ENCODE measurements at places on chromosomes 3 and 15.
A peak's percentile ranks its signal among the peaks of the same experiment; 100 is the strongest.

GRCh38 chr3:98038286-98038685 lies 3.2 kb upstream of the GABRR3 start:
- no peak for DNase-seq

- no peak for DNase-seq
These were observed 2.2 kb downstream of the CAND2 start for GRCh38 chr3:12798559-12799179.

- DNase-seq: no peak
These were observed 432.2 kb downstream of the TUSC7 start for GRCh38 chr3:117141812-117142211.

DNA sequence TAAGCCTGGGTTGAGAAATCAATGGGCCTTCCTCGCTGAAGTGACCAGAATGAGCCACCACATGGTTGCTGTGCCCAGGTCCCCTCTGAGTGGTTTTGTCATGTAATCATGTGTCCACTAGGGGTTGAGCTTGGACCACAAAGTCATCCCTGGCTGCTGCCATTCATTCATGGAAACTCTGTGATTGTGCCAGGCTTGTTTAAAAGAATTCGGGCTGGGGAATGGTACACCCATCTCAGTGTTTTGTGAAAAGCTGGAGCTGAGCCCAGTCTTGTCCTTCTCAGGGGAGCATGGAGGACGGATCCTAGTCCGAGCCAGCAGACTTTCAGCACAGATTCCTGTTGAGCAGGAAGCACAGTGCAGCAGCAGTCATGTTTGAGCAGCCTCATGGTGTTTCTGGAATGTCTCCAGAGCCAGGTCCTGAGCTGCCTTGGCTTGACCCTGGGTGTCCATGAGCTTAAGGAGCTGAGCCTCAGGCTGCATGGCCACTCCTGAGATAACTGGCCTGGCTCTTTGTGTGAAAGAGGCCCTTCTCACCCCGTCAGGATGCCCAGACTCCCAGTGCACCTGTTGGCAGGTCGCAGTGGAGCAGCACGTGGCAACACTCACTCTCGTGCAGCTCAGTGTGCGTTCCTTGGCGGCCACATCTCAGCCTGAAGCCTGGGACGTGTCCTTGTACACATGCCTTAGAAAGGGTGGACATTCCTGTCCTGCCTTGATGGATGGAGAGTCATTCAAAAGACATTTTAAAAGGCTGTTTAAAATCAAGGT lies 260.3 kb upstream of the TPM1 start:
- DNase-seq: peak; percentile 7

- DNase-seq: no peak
These were observed 1.0 kb downstream of the PIGZ start for GRCh38 chr3:196967412-196968232.

- peak; percentile 9 for DNase-seq
These were observed 218.4 kb upstream of the MLF1 start for GRCh38 chr3:158352551-158352950.

DNA sequence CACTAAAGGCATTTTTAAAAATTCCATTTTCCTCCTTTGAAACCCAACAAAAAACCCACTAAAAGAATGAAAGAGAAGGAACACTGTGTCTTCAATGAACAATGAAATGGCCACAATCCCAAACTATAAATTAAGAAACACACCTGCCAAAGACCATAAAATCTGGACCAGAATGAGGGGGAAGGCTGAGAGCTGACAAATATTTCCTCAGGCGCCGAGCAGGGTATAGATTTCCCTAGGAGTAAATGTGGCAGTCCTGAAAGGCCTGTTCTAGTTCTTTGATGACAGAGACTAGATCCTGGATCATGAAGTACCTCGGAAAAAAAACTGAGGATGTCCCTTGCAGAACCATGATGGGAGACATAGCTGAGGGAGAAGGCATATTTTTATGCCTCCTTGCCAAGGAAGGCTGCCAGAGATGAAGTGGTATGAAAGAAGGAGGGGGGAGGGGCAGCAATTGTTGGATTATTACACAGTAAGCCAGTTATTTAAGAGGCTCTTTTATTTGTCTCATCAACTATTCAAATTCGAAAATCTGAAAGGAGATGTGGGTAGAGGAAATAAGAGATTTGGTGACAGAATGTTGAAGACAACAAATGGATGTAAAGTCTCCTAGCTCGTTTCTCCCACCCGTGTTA lies 275.3 kb upstream of the GOLGA6L4 start:
- no peak for DNase-seq

GRCh38 chr3:117165601-117166051 lies 456.0 kb downstream of the TUSC7 start:
- DNase-seq: no peak

DNA sequence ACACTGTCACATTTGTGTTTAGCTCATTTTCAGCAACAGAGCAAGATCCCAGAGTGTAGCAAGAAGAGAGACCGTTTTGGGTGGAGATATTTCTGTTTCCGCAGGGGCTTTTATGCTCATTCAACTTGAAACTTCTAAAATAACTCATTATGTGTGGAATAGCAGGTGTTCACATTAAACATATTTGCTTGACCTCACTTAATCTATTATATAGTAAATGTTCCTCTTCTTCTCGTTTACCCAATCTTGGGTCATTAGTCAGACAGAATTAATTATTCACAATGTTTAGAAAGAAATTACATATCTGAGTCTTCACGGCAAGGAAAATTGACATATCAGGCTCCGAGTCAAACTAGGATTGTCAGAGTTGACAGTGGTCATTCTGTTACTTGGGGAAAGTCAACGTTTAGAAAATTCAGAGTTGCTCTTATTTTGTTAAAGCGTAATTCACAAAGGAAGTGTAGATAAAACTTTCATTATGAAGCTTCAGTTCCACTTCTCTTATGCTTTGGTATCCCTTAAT lies 222.9 kb downstream of the TPRG1 start:
- no peak for DNase-seq

GRCh38 chr3:119880966-119881365 lies 99.1 kb downstream of the NR1I2 start:
- no peak for DNase-seq

DNA sequence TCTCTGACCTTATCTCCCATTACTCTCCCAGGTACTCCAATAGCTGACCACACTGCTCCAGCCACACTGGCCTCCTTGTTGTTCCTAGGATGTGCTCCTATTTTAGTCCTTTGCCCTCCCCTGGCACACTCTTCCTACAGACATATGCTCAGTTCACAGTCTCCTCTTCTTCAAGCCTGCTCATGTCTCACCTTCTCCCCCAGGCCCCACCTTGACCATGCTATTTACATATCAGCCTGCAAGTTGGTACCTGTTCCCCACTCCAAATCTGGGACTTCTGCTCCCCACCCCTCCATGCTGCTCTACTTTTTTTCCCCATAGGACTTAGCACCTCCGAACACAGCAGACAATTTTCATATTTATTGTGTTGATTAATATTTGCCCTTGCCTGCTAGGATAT lies 84.9 kb upstream of the BCL6 start:
- DNase-seq: no peak

DNA sequence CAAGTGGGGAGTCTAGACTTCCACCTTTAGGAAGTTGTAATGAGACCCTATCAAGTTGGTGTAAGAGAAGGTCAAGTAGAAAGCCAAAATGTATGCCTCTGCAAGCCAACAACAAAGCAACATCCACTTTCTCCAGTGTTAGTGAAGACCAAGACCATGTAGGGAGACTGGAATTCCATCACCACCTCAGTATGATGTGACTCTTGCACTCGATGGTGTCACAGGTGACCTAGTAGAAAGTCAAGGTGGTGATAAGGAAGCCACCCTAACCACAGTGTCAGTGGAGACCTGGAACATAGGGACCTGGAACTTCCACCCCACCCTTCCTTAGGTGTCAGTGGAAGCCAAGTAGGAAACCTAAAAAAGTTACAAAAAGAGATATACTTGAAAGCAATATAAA lies 278.1 kb upstream of the KCNMB2 start:
- DNase-seq: no peak

DNA sequence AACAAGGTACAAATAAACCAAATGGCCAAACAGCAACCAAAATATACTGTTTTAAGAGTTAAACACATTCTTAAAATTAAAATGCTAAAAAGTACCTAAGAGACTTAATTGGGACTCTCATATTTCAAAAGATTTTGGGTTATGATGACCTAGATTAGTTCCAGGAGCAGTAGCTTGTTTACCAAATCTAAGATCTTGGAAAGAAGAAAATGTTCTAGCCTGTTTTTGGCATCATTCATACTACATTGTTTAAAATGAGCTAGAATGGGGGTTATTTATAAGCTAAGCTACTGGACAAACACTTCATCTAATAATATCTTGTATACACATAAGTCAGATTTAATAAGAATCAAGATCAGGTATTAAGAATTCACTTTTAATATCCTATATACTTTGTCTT lies 22.8 kb downstream of the ATOSA start:
- DNase-seq: no peak

- DNase-seq: no peak
These were observed 170.5 kb downstream of the KCNAB1 start for GRCh38 chr3:156290924-156291271.

DNA sequence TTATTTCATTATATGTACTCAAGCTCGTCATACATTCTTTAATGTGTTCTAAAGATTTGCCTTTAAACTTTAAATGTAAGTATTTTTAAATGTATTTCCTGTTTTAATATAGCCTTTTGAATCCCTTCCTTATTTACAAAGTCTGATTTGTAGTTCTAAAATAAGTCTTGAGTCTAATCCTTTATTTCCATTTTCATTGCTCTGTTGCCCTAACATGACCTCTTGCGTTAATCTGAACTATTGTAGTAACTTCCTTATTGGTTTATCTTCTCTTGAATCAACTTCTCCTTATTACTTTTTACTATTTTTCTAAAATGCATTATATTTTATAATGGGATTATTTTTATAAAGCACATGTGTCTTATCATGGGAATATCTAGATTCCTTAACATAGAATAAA lies 24.0 kb downstream of the KNL1 start:
- no peak for DNase-seq

- DNase-seq: no peak
These were observed 90.0 kb upstream of the ICE2 start for GRCh38 chr15:60568914-60569391.

- DNase-seq: no peak
These were observed 368.7 kb upstream of the ARHGEF26 start for GRCh38 chr3:153752405-153753027.

- DNase-seq: no peak
These were observed 17.6 kb upstream of the CEP152 start for GRCh38 chr15:48828471-48828870.

DNA sequence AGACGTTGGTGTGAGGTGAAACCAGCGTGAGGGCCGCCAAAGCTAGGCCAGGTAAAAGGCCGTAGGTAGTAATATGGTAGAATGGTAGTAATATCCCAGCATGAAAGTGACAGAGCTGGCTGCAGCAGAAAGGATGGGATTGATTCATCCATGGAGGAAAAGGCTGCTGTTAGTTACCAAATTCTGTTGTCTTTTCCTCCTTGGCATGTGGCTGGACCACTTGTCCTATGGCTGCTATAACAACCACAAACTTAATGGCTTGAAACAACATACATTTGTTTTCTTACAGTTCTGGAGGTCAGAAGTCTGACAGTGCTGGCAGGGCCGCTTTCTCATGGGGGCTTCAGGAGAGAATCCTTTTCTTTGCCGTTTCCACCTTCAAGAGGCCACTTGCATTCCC lies 47.8 kb upstream of the CHST2 start:
- no peak for DNase-seq

DNA sequence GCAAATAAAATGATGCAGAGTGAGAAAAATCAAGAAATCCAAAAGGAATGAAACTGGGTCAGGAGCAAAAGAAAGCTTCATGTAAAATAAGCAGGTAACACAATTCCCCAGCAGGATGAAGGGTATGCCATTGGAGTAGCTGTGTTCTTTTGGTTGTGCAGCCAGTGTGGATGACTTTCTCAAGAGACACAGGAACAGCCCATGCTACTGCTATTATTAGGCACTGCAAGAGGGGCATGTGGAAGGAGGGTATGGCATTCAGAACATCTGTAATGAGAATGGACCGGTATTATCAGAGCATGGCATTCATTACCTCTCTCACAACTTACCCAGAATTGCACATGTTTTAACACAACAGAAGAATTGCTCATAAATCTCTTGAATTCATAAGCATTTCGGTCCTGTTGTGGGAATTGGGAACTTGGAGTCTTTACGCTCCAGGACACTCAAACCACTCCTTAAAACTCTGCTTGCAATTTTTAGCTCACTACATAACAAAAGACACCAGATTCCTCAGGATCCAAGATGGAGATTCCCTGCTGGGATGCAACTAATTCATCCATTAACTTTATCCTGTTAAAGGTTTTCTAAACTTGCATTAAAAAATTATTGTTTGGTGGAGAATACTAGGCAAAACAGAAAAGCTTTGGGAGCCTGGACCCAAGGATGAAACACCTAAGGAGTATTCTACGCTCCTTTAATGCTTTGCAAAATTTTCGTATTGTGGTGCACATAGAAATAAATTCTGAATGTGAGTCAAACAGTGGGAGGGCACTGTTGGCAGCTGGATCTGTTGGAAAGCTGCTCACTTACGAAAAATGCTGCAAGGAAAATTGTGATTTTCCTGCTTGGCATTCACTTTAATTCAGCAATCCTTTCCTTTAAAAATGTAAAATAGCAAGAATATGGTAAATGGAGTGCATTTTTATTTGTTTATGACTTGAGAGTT lies 34.6 kb upstream of the CDIN1 start:
- no peak for DNase-seq

DNA sequence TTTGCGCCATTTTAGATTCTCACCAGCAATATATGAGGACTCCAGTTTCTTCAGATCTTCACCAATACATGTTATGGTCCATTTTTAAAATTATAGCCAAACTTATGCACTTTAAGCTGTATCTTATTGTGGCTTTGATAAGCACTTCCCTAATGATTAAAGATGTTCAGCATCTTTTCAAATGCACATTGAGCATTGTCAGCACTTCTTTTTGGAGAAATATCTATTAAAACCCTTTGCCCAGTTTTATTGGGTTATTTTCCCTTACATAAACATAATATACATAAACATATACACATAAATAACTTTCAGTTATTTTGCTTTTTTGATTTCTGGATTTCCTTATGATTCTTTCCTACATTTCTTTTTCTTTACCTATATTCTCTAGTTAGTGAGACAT lies 83.8 kb downstream of the ROBO1 start:
- no peak for DNase-seq

Measured in CMK (cell line).